NCI-H1930 (cell line): ENCODE measurements at places on chromosomes 6 and 20.

- DNase-seq: no peak
Observed at GRCh38 chr6:147192278-147192911, 11.8 kb upstream of the STXBP5 start.

DNA sequence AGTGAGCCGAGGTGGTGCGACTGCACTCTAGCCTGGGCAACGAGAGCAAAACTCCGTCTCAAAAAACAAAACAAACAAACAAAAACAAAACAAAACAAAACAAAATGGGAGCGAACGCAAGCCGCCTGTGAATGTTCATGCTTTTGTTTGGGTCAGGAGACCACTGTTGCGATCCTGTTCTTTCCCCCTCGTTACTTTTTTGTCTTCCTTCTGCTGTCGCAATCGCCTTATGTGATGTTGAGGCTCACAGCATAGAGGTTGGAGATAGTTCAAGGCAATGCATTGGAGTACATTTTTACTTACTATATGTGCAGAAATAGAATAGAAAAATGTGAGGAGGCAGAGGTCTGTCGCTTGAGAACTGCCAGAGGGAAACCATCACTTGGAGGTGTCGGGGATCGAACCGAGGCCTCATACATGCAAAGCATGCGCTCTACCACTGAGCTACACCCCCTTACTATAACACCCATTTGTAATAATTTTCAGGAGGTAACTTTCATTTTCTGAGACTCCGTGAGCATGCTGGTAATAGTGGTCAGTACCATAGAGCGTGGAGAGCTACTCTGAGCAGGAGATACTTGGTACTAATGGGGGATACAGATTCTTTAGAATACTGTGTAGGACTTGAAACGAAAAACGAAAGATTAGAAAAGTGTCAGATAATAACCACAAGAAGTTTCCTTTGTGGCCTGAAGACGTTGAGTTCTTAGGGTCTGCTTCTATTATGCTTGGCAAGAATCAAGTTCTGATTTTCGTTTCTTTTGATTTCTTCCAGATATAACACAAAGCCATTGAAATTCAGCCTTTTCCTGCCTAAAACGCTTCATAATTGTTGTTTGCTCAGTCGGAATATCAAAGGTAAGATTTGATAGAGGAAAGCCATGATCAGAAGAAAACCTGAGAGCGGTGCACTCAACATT lies 121.1 kb downstream of the TRIM27 start:
- DNase-seq: no peak

- no peak for DNase-seq
Observed at GRCh38 chr20:41063442-41063841, 34.8 kb downstream of the TOP1 start.

DNA sequence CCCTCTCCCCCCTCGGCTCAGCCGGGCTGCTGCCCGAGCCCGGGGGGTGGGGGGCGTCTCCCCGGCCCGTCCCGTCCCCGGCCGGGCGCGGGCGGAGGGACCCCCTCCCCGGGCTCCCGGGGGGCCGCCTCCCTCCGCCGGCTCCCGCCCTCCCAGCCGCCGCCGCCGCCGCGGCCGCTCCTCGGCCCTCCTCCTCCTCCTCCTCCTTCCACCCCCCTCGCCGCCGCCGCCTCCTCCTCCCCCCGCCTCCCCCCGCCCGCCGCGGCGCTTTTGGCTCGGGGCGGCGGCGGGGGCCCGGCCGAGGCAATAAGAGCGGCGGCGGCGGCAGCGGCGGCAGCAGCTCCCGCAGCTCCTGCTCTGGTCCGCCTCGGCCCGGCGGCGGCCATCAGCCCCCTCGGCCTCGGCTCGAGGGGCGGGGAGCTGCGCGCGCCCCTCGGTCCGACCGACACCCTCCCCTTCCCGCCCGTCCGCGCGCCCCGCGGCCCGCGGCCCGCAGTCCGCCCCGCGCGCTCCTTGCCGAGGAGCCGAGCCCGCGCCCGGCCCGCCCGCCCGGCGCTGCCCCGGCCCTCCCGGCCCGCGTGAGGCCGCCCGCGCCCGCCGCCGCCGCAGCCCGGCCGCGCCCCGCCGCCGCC lies 38.7 kb downstream of the GNAS start:
- peak; percentile 89 for DNase-seq

DNA sequence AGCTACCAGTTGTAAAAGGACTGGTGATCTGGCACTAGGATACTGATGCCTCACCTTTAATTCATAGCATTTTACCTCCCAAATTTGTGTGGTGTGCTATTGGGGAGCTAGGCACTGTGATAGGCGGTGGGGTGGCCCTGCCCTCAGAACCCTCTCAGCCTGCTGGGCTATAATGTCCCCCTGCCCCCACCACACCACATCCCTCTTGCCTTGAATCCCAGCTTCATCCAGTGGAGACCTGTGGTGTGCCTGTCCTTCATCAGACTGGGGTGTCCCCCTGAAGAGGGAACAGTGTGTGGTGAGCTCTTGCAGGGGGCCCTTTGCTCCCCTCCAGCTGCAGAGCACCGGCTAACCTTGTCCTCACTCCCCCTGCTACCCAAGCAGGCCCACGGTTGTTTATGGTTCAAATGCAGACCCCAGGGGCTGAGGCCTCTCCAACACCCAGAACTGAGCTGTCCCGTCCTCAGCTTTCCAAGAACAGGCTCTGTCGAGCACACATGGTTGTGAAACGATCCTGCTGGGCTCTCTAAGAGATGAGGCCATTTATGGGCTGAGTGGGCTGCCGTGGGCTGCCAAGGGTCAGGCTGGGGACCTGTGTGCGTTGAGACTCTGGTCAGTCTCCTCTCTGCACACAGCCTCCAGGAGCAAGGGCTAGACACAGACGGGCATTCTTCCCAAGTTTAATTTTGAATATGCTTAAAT lies 26.9 kb upstream of the VEGFA start:
- no peak for DNase-seq

DNA sequence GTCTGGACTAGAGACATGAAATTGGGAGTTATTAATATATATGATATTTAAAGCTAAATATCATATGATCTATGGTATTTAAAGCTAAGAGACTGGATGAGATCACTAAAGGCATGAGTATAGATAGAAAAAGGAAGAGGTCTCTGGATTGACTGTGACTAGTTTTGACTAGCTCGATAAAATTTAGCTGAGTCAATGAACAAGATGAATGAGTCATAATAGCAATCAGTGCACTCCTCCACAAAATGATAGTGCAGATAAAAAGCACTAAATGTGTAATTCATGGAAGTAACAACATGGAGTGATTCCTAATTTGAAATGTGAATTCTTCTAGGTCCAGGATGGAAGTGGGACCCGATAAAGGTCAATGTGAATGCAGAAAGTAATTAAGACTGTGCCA lies 127.4 kb downstream of the PFDN4 start:
- no peak for DNase-seq

GRCh38 chr6:2667617-2668016 lies 83.1 kb downstream of the MYLK4 start:
- DNase-seq: no peak
